ENCODE measurements at places on chromosomes 1 and 21.

GRCh38 chr1:41529621-41530395 lies 45.3 kb upstream of the EDN2 start:
- DNase-seq: no peak

- DNase-seq: no peak
Observed at GRCh38 chr1:181497870-181498269, 14.6 kb downstream of the CACNA1E start.

GRCh38 chr1:76247261-76247852 lies 172.8 kb downstream of the ST6GALNAC3 start:
- no peak for DNase-seq

DNA sequence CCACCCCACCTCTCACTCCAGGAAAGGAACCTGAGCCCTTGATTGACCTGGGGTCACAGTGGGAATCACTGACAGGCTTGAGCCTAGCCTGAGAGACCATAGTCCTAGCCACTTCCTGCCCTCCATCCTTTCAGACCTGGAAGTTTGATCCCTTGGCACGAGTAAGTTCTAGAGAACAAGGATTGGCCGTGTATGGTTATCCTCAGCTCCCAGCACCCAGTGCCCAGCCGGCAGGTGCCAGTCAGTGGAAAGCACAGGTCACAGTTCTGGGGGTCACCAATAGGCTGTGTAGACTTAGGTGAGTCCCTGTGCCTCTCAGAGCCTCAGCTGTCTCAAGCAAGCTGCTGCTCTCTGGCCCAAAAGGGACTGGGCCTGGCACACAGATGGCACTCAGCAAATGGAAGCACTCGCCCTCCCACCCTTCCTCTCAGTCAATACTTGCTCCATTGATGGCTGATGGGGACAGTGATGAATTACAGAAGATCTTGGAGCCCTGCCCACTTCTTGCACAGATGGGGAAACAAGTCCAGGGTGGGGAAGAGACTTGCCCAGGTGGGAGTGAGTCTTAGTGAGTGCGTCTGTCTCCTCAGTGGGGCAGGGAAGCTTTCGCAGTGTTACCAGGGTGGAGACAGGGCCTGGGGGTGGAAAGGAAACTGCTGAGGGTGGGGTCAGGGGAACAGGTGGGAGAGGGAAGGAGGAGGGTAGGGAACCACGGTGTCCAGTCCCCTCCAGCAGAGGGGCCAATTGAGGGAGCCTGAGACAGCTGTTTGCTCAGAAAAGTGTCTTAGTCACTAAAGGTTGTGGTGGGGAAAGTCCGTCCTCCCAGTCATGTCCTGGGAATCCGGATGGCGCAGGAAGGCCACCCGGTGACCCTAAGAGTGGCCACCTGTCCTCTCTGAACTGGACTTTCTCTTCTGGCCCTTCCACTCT lies 2.6 kb upstream of the KCNQ4 start:
- DNase-seq: no peak

- DNase-seq: no peak
Observed at GRCh38 chr1:80657044-80657643, 1143.6 kb upstream of the ADGRL2 start.

DNA sequence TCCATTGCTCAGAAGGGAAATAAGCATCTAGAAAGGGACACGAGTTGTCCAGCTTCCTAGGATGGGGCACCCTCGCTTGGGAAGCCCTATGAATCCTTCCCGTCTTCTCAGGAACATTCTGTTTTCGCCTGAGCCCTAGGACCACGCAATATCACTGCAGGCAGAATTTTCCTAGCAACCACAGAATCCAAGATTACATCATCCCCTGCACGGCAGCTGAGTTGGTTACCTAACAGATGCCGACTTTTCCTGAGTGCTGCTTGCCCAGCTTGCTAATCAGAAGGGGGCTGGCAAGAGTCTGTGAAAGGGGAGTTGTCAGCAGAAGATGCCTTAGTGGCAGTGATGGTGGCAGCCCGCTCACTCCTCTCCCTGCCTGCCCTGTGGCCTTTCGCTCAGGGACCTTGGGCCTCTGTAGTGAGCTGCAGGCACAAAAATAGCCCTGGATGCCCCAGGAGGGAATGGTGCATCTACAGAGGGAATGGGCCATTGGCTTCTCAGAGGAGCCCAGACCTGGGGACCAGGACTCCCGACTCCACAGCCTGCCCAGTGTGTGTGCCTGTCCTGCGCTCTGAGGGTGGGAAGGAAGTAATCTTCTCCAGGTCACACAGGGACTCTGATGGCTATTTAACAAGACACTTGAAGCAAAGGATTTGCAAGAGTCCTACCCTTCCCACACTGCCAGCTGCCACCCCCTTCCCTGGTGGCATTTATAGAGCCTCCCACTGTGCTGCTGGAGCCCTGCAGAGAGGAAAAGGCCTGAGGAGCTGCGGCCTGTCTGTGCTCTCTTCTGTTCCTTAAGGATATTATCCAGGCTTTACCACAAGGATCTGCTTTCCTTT lies 28.9 kb upstream of the CLSTN1 start:
- DNase-seq: no peak

DNA sequence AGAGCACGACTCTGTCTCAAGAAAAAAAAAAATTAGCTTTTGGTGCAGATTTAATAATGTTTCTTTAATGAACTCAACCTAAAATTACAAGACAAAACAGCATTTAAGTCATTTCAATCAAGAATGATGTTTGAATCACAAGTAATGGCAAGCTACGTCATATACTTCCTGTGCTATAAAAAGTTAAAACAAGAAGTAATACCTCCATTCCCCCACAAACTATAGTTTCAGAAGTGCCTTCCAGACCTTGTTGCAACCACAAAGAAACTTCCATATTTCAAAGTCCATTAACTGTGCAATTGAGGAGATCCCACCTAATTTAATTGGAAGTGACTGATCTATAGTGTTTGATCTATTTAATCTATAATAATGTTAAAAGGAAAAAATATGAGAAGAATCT lies 15.1 kb downstream of the NRDC start:
- no peak for DNase-seq

DNA sequence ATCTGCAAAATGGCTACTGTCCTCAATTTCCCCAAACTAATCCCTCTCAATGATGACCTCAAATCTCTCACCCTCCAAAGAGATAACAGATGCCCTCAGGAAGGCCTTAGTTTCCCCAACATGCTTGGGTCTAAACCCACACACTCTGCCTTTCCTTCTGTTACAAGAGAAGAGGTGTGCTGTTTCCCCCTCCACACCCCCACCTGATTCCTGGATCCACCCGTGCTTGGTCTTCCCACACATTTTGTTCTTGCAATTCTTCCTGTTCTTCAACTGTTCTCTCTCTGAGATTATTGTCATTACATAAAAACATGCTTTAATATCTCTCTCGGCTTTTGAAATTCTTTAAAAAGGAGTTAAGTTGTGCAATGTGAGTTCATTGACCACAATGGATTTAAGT lies 5.7 kb upstream of the CBR3 start:
- DNase-seq: no peak

Measured in CD4-positive, alpha-beta T cell treated with Interleukin-17A for 4 hours (primary cell).